Bronchial epithelial cell (primary cell): ENCODE measurements at places on chromosomes 1 and 21. TPM values are rescaled to one million over a fixed set of nuclear protein-coding genes. Genes with fewer than 3 reads are reported as not detected.

The COL11A1 gene
- under 0.01 and 0.26 TPM in 2 replicates for total RNA-seq

DNA sequence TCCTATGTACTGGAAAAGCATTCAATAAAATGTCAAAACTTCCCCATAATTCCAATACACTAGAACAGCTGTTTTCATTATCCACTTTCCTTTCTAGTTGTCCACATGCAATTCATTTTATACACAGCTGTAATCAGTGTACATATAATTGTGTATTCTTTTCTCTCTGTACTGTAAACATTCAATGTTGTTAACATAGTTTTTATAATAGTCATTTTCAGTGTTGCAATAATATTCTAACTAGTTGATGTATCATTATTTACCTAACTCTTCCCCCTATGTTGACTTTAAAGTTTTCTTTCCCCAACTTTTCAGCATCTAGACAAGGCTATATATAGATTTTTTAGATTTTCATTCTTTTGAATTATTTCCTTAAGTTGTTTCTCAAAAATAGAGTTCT lies 44.4 kb downstream of the DIPK1A start:
- peak; percentile 84 for DNase-seq

DNA sequence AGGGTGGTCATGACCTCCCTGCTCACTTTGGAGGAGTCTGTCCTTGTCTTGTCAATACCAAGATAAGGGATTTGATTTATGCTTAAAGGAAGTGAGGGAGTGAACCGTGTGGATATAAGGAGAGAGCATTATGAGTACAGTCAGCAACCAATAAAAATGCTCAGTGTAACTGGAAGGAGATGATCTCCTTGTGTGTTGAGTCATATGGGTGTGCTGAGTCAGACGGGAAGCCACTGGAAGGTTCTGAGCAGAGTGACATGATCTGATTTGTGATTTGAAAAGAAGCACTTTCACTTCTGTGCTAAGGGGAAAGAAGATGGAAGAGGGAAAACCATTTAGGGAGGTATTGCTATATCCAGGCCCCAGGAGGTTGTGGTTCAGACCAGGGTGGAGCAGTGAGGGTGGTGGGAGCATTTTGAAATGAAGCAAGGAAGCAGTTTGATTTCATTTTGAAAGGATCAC lies 2.5 kb upstream of the BCL10 start:
- peak; percentile 98 for DNase-seq

- DNase-seq: no peak
These were observed 42.2 kb upstream of the TTC39A start for GRCh38 chr1:51372561-51372960.
